ENCODE measurements at places on chromosomes 1 and 21.

GRCh38 chr1:230359992-230360668 lies 66.0 kb downstream of the PGBD5 start:
- DNase-seq: no peak

GRCh38 chr1:151981178-151981525 lies 12.5 kb downstream of the S100A10 start:
- DNase-seq: no peak

GRCh38 chr1:37858931-37859506 lies 373 bp downstream of the MTF1 start:
- DNase-seq: no peak

- no peak for DNase-seq
These were observed 85.7 kb upstream of the KRTAP19-8 start for GRCh38 chr21:31124010-31124409.

- DNase-seq: no peak
These were observed 338 bp upstream of the C1orf53 start for GRCh38 chr1:197902131-197902453.

DNA sequence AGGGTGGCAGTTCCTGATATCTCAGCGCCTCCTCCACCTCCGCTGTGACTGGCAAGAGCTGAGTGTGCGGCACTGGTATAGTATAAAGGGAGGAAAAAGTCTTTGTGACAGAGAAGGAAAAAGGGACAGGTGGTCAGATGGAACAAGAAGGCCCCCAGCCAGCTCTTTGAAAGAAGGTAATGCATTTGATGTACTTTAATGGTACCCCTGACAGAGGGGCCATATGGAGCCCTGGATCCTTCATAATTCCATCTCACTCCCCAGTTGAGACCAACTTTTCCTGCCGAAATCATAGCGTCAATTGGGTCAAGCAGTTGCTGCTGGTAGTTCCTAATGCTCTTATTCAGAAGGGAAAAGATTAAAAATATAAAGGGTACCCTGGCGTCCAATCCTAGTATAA lies 198.2 kb downstream of the ZNF326 start:
- no peak for DNase-seq

DNA sequence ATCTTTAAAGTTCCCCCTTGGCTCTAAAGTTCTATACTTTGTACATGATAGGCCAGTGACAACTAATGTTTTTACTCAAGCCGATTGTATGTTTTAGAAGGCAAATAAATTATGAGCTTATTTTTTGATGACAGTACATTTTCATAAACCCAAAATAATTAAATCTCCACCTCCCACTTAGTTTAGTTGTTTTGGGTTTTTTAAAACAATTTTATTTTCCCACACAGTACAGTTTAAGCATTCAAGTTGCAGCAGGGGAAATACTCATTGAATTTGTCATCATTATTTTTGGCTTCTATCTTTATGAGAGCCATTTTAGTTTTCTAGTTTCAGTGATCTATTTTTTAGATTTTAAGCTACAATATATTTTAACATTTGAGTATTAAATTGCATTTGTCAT lies 93.6 kb downstream of the OLFML2B start:
- DNase-seq: no peak

- DNase-seq: no peak
These were observed 115.9 kb downstream of the HIVEP3 start for GRCh38 chr1:41802532-41803501.

GRCh38 chr21:17798796-17799195 lies 20.4 kb downstream of the C21orf91 start:
- no peak for DNase-seq

DNA sequence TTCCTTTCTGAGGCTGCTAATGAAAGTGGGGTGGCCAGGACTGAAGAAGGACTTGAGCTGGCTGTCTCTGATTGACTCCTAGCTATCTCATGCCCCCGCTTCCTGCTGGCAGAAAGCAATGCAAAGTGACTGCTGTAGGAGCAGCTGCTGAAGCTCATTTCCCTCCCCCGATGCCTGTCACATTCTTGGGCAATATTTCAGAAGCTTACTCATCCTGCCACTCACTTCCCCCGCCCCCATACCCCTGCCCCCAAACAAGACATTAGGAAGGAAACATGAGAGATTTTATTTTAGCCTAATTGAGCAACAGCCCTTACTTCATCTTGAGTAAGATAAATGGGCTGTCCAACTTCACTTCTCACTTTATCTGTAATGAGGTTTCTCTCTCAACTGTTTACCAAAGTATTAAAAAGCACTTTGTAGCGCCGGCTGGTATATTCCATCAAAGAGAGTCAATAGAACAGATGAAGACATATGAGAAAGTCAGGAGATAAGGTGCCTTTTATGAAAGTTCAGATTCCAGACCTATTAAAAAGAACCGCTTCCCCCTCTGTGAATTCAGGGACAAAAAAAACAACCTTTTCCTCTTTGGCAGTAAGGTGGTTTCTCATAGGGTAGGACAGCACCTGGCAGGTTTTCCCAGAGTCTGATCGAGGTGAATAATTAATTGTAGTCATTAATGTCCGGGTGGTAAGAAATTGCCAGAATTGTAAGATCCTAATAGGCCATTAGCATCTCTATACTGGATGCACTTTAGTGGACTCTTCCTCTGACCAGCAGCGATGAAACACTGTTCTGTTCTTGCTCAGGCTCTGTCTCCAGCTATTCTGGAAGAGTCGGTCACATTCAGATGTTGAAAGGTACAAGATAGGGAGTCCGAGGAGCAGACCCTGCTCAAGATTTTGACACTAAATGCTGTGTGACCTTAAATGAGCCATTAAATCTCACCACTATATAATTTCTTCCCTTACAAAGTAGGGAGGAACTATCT lies 70.2 kb downstream of the SH3GLB1 start:
- peak; percentile 5 for DNase-seq

DNA sequence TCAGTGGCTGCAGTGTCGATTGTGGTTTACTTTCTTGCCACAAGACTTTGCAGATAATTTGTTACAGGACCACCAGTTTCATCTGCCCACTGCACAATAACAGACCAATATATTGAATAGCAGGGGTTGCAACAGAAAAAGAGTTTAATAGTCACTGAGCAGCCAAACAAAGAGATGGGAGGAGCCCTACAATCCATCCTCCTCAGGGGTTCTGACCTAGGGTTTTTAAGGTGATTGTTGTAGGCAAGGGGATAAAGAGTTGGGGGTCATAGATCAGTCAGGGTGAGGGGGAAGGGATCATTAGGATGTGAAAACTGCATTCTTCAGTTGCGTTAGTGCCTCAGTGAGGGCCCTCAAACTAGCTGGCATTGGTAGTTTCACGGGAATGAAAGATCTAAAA lies 110.7 kb upstream of the OLFM3 start:
- no peak for DNase-seq

DNA sequence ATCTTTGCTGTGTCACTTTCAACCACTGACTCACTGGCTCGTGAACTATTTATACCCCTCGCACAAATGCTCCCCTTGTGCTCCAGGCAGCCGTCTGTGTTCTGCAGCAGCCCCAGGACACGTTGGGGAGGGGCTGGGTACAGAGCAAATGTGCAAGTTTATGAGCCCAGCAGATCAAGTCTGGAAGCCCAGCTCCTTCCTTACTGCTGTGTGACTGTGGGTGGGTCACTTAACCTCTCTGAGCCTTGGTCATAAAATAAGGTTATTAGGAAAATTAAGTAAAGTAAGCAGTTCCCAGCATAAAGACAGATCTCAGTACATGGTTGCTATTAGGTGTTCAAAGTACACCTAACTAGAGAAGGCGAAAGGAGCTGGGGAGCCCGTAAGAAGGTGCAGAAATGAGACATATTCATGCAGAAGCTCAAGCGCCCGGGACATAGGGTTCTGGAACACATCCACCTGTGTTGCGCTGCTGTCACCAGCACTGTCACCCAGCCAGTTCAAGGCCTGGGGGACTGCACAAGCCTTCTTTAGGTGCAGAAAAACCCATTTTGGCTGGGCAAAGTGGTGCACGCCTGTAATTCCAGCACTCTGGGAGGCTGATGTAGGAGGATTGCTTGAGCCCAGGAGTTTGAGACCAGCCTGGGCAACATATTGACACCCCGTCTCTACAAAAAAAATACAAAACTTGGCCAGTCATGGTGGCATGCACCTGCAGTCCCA lies 13.8 kb downstream of the EFHD2 start:
- DNase-seq: no peak

DNA sequence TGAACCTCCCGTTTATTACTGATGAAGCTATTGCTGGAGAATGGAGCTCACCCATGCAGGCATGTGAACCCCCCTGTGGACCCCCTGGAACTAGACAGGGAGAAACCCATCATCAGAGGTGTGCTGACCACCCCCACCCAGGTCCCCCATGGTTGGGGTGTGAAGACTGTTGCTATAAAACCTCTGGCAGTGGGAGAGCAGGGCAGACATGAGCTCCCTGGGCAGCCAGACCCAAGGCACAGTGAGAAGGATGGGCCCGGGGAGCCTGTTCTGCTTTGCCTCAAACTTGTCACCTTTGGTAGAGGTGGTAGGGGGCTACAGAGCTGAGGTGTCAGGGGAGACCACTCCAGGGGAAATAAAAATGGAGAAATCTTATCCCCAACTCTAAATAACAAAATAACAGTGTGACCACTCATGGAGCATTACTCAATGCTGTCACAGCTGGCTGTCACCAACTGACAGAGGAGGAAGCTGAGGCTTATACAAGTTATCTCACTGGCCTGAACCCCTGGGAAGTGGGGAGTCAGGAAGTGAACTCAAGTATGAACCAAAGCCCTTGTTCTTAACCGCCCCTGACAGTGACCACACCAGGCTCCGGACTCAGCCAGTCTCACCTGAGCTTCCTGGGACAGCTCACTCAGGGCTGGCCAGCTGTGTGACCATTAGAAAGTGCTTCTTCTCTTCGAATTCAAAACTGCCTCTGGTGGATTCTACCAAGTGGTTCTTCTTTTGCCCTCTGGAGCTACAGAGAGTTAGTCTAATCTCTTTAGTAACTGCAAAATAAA lies 698.8 kb downstream of the MATN1 start:
- DNase-seq: no peak

- no peak for DNase-seq
These were observed 156.0 kb downstream of the COL24A1 start for GRCh38 chr1:86000601-86001000.

GRCh38 chr1:220876511-220877376 lies 2.5 kb upstream of the HLX start:
- no peak for DNase-seq

GRCh38 chr1:68511254-68511653 lies 14.4 kb upstream of the DEPDC1 start:
- DNase-seq: no peak

GRCh38 chr1:2067393-2067792 lies 17.2 kb downstream of the PRKCZ start:
- DNase-seq: no peak

- DNase-seq: no peak
These were observed 224.0 kb downstream of the C1orf94 start for GRCh38 chr1:34400675-34401074.

DNA sequence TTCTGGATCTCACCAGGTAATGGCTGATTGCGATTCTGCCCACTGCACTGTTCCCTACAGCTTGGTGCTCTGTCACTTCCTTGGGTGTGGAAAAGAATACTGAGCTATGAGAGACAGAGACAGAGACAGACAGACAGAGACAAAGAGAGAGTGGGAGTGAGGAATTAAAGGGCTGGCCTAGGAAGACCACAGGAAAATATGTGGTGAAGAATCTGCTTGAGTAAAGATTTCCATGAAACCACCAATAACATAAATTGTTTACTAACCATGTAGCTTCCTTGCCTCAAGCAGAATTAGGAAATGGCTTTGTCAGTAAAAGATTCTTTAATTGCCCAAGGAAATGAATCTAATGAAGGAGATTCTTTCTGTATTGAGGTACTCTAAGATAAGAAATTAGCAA lies 54.4 kb downstream of the MPZL1 start:
- DNase-seq: no peak

DNA sequence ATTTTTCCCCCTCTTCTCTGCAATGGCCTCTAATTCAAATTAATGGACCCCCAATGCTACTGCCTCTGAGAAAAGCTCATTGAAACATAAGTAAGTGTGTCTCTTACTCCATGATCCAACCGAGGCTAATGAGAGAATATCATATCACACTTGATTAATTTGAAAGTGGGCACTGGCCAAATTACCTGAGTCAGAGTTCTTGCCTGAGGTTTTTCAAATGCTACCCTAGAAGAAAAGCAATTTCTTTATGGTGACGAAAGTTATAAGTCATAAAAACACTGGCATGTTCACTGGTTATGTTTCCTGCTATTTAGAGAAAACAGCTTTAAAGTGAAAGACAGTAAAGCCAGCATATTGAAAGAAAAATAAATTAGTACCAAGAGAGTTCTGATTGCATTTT lies 368.8 kb upstream of the TMPRSS15 start:
- DNase-seq: no peak

- DNase-seq: no peak
These were observed 258.0 kb downstream of the LTN1 start for GRCh38 chr21:28734522-28735175.

- DNase-seq: no peak
These were observed 920 bp downstream of the APH1A start for GRCh38 chr1:150267896-150268295.

GRCh38 chr1:99964806-99965205 lies 5.0 kb upstream of the SLC35A3 start:
- DNase-seq: no peak
